Naive thymus-derived CD8-positive, alpha-beta T cell (primary cell): ENCODE measurements at places on chromosomes 2 and 18.

GRCh38 chr2:214066862-214067261 lies 344.0 kb upstream of the VWC2L start:
- DNase-seq: no peak

DNA sequence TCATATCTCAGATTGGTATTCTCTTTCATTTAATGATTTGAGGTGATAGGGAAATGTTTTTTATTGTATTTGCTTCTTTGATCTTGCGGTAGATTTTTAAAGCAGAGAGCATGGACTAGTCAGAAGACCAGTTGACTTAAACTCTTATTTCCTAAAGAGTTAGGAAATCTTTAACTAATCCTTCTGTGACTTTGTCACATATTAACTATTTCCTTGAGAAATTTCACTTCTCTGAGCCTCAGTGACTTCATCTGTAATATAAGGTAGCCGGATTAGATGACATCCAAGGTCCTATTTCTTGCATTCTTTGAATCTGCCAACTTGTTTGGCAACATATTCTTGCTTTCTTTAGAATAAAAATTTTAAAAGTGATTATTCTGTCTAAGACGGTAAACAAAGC lies 55.6 kb downstream of the MTX2 start:
- DNase-seq: no peak

DNA sequence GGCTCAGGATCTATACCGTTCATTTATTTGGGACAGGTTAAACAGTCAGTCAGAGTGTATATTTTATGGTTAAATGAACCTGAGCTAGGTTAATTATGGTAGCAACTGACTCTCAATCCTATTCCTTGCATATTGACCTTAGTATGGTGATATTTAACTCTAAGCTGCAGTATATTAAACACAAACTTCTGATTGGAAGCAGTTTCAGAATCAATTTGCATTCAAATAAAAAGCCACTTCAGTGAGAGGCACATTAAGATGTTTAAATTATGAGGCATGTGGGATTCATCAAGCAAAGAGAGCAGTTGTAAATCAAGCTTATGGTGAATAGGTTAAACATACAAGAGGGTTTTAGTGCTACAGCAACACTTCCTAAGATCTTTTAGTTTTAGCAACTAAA lies 40.4 kb downstream of the FRZB start:
- no peak for DNase-seq

- no peak for DNase-seq
Measured at GRCh38 chr2:195009202-195009601, 647.8 kb upstream of the SLC39A10 start.

DNA sequence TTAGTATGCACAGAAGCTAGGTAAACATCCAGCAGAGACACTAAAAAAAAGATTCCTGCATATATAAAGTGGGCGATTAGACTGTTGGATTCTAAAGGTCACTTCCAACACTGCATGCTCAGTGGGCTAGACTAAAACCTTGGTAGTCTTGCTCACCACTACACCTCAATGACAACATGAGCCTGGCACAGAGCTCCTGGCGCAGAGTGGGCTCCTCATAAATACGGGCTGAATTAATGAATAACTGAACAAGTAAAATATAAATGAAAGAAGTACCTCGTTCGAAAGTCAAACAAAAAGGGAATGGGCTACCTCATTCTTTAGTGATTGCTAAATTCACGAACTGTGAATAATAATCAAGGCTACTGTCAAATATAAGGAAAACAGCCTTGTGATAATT lies 185.3 kb downstream of the STK39 start:
- no peak for DNase-seq

DNA sequence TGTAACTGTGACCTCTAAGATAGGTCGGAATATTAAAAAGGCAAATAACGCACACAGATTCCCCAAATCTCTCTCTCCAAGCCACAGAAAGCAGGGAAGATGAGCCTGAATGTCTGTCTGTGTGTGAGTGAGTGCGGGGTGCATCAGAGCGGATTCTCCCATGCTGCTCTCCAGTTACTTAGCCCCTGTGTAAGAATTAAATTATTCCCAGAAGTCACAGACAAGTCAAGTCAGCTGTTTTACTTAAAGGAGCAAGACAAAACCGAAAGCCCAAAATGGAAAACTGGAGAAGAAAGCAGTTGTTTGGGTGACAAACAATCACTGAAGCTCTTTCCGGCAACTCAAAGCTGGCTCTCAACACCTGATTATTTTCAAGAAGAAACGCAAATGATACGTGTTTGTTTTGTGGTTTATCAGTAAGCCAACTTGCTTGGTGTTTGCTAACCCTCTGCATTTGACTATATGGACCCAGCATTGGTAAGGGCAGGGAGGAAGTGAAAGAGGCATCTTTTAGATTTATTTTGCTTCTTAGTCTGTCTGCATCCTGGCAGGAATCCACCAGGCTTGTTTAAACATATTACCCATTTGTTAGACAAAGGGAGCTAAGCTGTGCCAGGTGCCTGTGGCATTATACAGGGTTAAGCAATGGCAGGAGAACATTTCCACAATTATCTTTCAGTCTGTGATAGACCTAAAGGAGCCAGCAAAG lies 121.5 kb upstream of the CREB1 start:
- no peak for DNase-seq

- DNase-seq: no peak
Measured at GRCh38 chr2:101745711-101746694, 48.5 kb downstream of the MAP4K4 start.

DNA sequence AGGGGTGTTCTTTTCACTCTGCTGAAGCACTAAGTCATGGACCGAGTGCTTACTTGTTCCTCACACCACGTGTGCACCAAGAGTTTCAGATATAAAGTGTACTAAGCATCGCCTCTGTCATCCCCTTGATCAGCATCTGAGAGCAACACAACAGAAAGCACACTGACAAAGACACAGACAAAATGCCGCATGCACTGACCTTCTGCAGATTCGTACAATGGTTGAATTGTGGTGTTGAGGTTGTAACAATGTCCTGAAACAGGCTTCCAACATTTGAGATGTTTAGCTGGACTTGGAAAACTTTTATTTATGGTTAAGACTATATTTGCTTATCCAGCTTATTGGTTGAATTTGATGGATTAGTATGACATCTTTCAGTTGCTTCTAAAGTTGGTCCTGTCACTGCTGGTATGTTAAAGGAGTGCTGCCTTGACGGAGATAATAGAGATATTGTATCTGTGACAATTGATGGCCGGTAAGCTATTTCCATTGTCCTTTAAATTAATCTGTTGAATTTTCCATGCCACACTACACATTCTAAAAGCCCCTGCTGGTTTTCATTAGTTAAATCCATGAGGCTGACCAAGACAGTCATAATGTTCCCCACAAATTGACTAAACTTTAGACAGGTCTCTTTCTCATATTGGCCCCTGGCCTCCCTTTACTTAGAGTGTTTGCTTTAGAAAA lies 99.9 kb downstream of the CBLN2 start:
- no peak for DNase-seq

DNA sequence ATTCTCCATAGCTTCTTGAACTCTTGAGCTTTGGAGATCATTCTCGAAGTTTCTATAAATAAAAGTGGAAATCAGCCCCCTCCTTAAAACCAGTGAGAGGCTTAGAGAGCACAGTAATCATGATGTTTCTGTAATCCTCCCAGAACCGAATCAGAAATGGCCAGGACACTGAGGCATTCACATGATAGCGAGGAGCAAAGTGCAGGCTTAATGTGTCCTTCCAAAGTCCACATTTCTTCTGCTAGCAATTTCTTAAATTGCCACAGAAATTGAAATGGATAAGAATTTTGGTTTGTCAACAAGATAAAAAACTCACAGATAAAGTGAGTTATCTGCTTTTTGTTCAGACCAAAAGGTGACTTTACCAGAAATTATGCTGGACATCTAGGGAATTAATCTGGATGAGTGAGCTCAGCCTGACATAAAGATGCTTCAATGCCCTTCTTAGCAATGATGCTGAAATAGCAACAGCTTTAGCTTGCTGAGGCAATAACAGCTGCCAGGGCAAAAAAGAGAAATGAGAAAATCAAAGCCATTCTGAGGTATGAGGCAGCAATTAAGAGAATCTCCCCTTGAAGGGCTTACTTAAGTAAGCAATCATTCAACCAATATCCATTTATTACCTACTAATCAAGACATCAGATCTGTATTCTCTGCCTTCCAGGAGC lies 82.4 kb upstream of the PHLPP1 start:
- no peak for DNase-seq

DNA sequence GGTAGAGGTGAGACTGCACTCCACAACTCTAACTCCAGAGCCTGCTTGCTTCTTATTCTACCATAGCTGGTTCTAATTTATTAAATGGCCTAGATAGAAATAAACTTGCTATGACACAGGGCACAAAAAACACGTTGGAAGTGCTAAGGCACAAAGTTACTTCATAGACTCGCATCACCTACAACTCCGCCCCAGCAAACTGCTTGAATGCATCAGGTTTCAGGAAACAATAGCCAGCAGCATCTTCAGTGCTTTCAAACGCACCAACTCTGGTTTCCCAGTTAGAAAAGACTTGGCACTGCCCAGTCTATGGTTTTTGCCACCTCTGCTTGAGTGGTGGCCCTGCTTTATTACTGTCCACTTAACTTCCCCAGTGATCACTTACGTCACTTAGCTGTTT lies 142.6 kb downstream of the RIF1 start:
- DNase-seq: no peak

GRCh38 chr2:216339456-216340279 lies 32.6 kb downstream of the MARCHF4 start:
- DNase-seq: no peak

DNA sequence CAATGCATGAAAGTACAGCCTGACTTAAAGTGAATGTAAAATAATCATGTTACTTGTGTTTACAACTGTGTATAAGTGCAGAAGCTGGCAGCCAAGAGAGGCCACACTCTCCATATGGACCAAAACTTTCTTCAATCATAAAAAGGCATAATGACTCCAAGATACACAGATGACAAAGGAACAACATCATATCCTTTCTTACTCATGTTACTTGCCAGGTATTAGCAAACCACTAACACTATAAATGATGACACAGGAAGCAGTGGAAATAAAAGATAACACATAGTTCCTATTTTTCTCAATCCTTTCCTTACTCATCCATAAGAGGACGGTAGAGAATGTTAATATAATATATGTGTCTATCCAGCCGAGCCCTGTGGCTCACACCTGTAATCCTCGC lies 400.0 kb upstream of the CDH2 start:
- DNase-seq: no peak

- DNase-seq: no peak
Measured at GRCh38 chr2:108616751-108617161, 82.5 kb downstream of the LIMS1 start.

GRCh38 chr18:36155851-36156757 lies 26.4 kb downstream of the ELP2 start:
- DNase-seq: no peak

- DNase-seq: no peak
Measured at GRCh38 chr2:230680463-230681170, 32.0 kb upstream of the CAB39 start.

- DNase-seq: no peak
Measured at GRCh38 chr2:173828189-173829142, 136.7 kb downstream of the SP3 start.

- DNase-seq: no peak
Measured at GRCh38 chr2:239310401-239311061, 90.3 kb downstream of the HDAC4 start.

DNA sequence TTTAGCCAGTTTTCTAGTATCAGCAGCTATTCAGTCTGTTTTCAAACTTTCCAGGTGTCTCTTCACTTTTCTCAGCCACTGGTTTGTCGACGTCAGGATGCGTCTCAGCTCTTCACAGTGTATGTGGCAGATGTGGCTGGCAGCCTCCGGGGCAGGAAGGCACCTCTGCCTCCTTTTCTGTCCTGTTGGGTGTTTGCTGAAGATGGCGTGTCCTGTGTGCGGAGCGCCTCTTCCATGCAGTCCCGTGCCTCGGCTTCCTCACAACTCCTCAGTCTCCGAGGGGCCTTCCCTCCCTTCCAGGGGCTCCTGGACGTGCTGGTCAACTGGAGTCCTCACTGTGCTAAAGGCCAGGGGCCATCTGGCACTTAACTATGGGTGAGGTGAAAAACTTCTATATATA lies 65.4 kb upstream of the PXDN start:
- peak; percentile 58 for DNase-seq

GRCh38 chr2:9819551-9819950 lies 23.7 kb upstream of the TAF1B start:
- no peak for DNase-seq

GRCh38 chr2:60843006-60843405 lies 38.4 kb upstream of the REL start:
- no peak for DNase-seq

DNA sequence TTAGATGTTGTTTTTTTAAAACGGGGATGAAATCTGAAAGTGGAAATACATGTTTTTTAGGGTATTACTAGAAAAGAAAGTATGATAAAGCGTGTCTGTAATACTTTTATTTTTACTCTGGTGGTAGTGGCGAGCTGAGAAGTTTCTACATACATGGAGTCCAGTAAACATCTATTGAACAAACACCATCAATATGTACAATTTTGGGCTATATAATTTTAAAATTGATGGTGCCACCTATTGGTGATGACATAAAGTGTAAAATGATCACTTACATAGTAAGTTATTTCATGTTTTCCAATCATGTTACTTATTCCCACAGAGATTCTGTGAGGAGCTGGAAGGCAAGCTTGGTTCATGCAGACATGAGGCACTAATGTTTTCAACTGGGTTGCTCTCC lies 31.5 kb upstream of the NFE2L2 start:
- DNase-seq: peak; percentile 35

GRCh38 chr2:101710036-101710435 lies 12.5 kb downstream of the MAP4K4 start:
- DNase-seq: no peak

DNA sequence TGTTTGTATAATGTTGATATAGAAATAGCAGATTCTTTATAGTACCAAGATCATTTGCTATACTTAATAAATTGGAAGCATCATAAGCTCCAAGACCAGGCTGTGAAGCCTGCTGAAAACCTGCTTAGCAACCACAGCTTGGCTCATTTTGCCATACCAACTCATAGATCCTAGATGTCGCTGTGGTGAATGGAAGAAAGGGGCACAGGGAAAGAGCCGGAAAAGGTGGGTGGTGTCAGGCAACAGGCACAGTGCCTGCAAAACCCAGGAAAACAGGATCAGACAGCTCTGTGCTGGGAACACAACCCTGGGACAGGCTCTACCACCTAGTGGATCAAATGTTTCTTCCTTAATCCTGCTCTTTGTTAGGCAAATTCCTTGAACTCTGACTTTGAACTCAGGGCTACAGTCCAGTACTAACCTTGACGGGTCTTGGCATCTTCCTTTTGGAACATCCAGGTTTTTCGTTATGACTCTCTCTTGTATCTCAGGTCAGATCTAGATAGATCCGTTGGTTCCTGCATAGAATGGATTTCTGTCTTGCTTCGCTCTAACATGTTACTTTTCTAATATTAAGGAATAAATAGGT lies 31.6 kb downstream of the TWSG1 start:
- no peak for DNase-seq

GRCh38 chr2:30862054-30862651 lies 54.9 kb upstream of the CAPN13 start:
- DNase-seq: peak; percentile 13

- DNase-seq: no peak
Measured at GRCh38 chr2:19580830-19581229, 222.4 kb upstream of the OSR1 start.

DNA sequence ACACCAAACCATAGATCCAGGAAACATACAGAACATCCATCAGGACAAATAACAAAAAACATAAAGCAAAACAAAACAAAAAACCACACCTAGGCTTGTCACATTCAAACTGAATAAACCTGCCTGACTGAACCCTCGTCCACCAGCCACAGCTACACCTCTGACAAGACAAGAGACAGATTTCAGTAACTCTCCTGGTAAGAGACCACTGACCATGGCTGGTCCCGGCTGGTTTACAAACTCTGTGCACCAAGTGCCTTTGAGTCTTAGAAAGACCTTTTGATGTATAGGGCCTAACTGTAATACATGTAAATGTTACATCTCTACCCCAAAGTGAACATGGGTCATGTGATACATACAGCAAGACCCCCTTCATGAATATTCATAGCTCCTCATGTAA lies 4.8 kb upstream of the SLC66A2 start:
- DNase-seq: no peak
